GM19239 (cell line): ENCODE measurements at places on chromosomes 16 and 17.

- no peak for DNase-seq
Measured at GRCh38 chr16:64090327-64090726, 1031.5 kb downstream of the CDH11 start.

GRCh38 chr17:78258323-78259191 lies 27.1 kb downstream of the TMEM235 start:
- no peak for DNase-seq

- DNase-seq, result no peak
Measured at GRCh38 chr17:78403822-78404221, 25.4 kb downstream of the PGS1 start.

DNA sequence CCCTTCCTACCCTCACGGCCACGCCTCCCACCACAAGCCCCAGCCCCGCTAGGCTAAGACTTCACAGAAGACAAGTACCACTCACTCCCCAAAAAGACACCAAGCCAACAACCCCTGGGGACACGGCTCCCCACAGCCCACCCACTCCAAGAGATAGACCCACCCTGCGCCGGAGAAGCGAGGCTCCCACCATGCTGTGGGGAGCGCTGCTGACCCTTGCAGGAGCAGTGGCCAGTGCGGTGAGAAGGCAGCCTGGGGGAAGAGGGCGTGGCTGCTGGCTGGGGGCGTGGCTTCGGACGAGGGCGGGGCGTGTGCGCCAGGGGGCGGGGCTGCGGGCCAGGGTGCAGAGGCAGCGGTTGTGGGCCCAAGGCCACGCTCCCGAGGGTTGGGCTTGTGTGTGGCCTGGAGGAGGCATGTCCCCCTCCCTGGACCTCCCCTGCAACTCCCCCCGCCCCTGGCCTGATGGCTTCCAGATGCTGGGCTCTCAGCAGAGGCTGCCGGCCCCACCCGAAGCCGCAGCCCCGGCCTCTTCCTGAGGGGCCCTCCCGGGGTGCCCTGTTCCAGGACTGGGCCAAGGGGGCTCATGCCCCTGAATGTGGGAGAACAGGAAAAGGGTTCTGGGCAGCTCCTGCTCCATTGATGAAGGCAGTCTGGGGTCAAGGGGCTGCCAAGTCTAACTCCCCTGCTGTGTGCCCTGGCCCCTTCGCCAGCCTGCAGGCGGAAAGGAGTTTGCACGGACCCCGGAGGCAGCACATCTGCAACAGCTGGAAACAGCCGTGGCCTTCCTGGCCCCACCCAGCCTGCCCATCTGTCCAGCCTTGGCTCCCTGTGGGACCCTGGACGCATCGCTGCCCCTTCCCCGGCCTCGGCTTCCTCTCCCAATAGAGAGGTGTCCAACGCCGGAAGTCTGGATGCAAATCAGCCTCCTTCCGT lies 9.1 kb downstream of the TFAP4 start:
- no peak for DNase-seq

GRCh38 chr16:57976331-57976796 lies 5.4 kb upstream of the CNGB1 start:
- no peak for DNase-seq

DNA sequence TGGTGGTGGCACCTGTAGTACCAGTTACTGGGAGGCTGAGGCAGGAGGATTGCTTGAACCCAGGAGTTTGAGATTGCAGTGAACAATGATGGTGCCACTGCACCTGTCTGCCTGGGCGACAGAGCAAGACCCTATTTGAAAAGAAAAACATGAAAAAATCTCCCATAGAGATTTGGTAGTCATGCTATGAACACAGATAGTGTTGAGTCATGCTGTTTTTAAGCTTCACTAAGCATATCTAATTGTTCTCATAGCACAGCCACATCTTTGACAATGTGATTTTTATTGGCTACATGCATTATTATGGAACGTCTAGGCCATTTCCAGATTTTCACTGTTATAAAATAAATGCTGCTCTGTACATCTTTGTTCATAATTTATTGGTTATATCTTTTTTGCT lies 6.0 kb downstream of the IL34 start:
- no peak for DNase-seq

DNA sequence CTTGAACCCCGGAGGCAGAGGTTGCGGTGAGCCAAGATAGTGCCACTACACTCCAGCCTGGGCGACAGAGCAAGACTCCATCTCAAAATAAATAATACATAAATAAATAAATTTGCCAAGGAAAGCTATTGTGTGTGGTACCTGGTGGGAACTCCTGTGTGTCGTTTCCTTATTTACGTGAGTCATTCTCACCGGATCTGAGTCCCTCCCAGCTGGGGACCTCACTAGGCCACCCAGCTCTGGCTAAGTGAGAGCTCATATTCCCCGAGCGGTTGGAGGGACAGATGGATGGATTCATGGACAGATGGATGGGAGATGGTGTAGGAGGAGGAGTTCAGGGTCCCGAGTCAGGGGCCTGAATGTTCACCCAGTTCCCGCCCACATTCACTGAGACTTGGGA lies 22.9 kb upstream of the C1QL1 start:
- no peak for DNase-seq

- no peak for DNase-seq
Measured at GRCh38 chr16:22684574-22685458, 129.1 kb upstream of the HS3ST2 start.

GRCh38 chr16:8047736-8048135 lies 542.6 kb downstream of the TMEM114 start:
- DNase-seq, result no peak

DNA sequence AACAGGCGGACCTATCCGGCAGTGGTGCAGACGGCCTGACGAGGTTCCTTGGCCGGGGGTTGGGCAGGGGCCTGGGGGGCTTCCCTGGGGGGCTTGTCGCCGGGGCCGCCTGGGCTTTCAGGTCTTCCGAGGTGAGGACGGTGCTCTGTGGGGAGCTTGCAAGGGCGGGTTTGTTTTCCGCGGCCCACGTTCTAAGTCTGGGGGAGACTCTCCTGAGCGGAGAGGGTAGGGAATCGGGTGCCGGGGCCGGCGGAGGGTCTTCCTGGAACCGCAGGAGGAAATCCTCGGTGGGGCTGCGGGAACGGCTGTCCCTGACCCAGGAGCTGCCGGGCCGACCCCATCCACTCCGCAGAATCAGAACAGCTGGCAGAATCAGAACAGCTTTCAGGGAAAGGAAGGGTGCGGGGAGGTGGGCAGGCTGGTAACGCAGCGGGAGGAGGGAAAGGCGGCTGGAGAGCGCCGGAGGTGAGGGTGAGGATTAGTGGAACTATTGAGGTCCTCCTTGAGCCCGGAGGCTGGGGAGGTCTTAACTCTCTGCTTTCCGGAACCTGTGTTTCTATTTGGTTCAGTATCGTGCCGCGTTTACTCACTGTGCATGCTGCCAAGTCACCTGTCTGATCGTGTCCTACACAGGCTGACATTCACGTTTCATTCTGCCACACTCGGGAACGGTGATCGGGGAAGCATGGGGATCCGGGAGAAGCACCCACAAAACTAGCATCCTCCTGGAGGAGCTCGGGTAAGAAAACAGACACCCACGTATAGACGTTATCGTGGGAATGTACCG lies 28.9 kb downstream of the CPSF4L start:
- DNase-seq, result no peak

- DNase-seq, result no peak
Measured at GRCh38 chr16:88744577-88745521, 38.5 kb downstream of the CTU2 start.

DNA sequence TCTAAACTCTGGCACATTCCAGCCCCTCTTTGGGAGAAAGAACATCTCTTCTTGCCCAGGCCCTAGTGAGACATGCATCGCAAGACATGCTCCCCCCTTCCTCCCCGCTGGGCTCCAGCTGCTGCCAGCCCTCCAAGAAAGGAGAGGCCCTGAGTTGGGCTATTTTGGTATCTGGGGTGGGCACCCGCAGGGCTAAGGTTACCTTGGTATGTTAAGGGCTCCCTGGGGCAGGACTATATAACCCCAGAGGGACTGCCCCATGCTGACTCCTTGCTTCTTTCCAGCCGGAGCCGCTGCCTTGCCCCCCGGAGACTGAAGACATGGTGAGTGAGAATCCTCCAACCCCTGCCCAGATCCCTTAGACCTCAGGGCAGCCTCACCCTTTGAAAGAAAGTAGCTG lies at the start of gene MYL11:
MYL11 (plus strand) TSS at position 265 of the 400 bp plus-strand sequence; CDS start at position 321, 56 bp downstream.
- DNase-seq, result no peak
